ENCODE measurements at places on chromosomes 5 and 9.

DNA sequence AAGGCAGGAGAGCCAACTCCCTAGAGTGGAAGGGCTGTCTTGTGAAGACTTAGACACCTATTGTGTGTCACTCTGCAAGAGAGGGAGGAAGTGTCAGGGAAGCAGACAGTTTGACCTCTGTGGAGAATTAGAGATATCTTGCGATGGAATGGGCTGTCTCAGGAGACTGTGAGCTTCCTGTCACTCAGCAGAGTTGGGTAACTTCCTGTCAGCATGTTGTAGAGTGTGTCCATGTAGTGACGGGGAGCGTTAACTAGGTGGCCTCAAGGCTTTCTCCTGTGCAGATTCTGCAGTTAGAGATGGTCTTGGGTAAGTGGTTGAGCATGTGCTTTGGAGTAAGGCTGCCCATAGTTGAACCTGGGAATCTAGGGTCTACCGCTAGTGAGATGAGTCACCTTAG, 136.5 kb downstream of the KIF4B start:
- H3K27me3 ChIP-seq: no peaks in the 10 kb centered on the region
- no peak for DNase-seq

GRCh38 chr5:68922172-68922987, 171.4 kb upstream of the SLC30A5 start:
- no peaks in the 10 kb centered on the region for H3K27me3 ChIP-seq
- no peak overlapping the region for H3K27ac ChIP-seq

DNA sequence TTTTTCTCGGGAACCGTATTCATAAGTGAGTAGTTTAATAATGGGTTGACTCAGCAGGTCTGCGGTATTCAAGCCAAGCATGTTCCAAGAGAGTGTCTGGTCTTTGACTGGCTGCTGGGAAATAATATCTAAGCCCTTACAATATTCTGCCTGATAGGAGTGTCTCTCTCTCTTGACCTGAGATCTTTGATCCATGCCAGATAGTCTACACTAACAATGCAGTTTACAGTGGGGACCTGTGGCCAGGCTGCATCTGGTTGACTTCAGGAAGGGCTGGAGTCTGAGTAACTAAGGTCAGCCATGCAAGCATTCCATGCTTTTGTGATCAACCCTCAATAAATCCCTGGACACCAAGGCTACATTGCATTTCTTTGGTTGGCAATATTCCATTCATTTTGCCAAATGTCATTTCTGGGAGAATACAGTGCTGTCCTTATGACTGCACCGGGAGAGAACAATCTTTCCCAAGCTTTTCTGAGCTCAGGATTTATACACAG, 195.5 kb downstream of the SEMA5A start:
- no peaks in the 10 kb centered on the region for H3K27me3 ChIP-seq
- H3K36me3 ChIP-seq: no peaks in the 10 kb centered on the region
- DNase-seq: no peak

GRCh38 chr9:15635752-15636151, 82.9 kb downstream of the CCDC171 start:
- H3K4me3 ChIP-seq: no peak overlapping the region
- no peak overlapping the region for H3K27ac ChIP-seq
- no peaks in the 10 kb centered on the region for H3K4me1 ChIP-seq

- no peaks in the 10 kb centered on the region for H3K27me3 ChIP-seq
- peak within 1 kb of the TSS; percentile 97 for H3K4me3 ChIP-seq
- H3K27ac ChIP-seq: peak within 1 kb of the TSS; percentile 87
- DNase-seq: peak; percentile 76
- peaks cover 32% of the 10 kb centered on the region for H3K4me1 ChIP-seq
Observed at GRCh38 chr5:43602461-43603343, at the start of gene NNT. Gene NNT (plus strand): TSS chr5:43603180. CDS start chr5:43609196, 6,016 bp downstream.

GRCh38 chr5:114726131-114726530, 364.3 kb downstream of the KCNN2 start:
- H3K36me3 ChIP-seq: no peaks in the 10 kb centered on the region
- no peak for DNase-seq
- H3K27ac ChIP-seq: no peak overlapping the region
- no peaks in the 10 kb centered on the region for H3K4me1 ChIP-seq

DNA sequence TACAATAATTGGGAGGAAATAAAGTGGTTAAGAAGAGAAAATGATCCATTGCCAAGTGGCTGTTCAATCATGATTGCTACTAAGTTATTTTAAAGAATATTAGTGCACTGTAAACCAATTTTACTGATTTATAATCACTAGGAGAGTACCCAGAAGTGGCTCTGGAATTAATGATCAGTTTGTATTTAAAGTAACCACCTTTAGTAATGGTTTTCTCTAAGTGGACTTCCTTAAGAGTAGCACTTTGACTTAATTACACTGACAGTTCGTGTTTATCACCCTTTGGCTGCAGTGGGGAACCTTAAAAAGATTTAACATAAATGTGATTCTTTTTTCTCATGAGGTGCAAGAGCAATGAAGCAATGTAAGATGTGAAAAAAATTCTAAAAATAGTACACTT, 310.8 kb downstream of the CDH12 start:
- no peaks in the 10 kb centered on the region for H3K4me1 ChIP-seq
- no peaks in the 10 kb centered on the region for H3K27me3 ChIP-seq
- no peak for DNase-seq

- no peak overlapping the region for H3K4me3 ChIP-seq
- no peaks in the 10 kb centered on the region for H3K27me3 ChIP-seq
- H3K27ac ChIP-seq: no peak overlapping the region
- DNase-seq: no peak
- no peaks in the 10 kb centered on the region for H3K4me1 ChIP-seq
- H3K36me3 ChIP-seq: peaks cover 6% of the 10 kb centered on the region
Observed at GRCh38 chr5:119515192-119515591, 62.9 kb downstream of the HSD17B4 start.

GRCh38 chr5:141760193-141760592, 78.2 kb upstream of the ARAP3 start:
- no peaks in the 10 kb centered on the region for H3K36me3 ChIP-seq
- no peak overlapping the region for H3K4me3 ChIP-seq
- DNase-seq: no peak
- no peaks in the 10 kb centered on the region for H3K4me1 ChIP-seq
- no peak overlapping the region for H3K27ac ChIP-seq

DNA sequence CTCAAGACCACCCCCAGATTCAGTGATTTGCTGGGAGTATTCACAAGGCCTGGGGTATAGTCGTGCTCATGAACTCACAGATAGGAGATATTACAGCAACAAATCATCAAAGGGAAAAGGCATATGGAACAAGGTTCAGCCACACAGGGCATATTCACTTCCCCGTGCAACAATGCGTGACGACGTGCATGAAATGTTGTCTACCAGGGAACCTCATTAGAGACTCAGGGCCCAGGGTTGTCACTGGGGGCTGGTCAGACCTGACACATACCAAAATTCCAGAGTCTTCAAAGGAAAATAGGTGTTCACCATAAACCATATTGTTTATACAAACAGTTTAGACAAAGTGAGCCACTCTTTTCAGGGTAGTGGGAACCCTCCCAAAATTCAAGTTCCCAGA, 212.4 kb downstream of the RFK start:
- H3K27ac ChIP-seq: no peak overlapping the region
- no peak for DNase-seq
- no peaks in the 10 kb centered on the region for H3K27me3 ChIP-seq
- H3K4me1 ChIP-seq: no peaks in the 10 kb centered on the region
- no peaks in the 10 kb centered on the region for H3K36me3 ChIP-seq
- H3K4me3 ChIP-seq: no peak overlapping the region

DNA sequence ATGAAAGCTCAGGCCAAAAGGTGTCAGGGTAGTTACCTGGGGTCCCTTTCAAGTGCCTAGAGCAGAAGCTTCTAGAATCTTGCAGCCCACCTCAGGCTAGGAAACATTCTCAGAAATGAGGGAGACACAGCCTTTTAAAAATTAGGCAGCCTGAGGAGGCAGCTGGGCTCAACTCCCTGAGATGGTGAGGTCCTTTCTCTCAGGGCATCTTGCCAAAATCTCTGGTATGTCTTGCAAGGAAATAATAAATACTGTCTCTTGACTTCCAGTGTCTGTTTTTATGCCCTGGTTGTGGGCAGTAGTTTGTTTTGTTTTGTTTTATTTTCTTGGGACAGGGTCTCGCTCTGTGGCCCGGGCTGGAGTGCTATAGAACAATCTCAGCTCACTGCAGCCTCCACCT, 100.9 kb upstream of the APC start:
- H3K27ac ChIP-seq: no peak overlapping the region
- no peaks in the 10 kb centered on the region for H3K27me3 ChIP-seq
- H3K4me1 ChIP-seq: no peaks in the 10 kb centered on the region

DNA sequence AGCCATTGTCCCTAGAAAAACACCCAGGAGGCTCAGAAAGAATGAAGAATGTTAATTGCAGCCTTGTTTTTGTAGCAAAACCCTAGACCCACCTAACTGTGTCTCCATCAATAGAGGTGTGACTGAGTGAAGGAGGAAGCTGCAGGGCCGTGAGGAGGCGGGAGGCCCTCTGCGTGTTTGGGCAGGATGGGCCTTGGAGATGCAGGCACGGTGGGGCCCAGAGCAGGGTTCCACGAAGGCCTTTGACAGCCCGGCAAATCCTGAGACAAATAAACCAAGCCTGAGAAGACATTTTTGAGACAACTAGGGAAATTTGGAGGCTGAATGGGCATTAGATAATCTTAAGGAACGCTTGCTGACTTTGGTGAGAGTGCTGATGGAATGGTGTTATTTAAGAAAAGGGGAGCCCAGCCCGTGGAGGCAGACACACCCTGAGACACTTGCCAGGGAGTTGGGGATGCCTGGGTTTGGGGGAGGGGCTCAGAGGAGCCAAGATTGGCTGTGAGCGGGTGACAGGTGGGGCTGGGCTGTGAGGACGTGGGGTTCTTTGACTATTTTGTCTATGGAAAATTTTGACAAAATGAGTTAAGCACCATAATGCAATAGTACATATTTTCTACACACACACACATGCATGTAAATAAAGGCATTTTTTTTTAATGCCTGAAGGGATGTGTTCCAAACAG, 48.8 kb downstream of the BARX1 start:
- no peak overlapping the region for H3K4me3 ChIP-seq
- H3K4me1 ChIP-seq: no peaks in the 10 kb centered on the region
- H3K27ac ChIP-seq: no peak overlapping the region
- H3K36me3 ChIP-seq: no peaks in the 10 kb centered on the region

GRCh38 chr5:25850581-25850980, 1187.8 kb downstream of the CDH9 start:
- H3K36me3 ChIP-seq: no peaks in the 10 kb centered on the region
- DNase-seq: no peak
- no peak overlapping the region for H3K27ac ChIP-seq
- H3K4me3 ChIP-seq: no peak overlapping the region
- H3K27me3 ChIP-seq: no peaks in the 10 kb centered on the region
- no peaks in the 10 kb centered on the region for H3K4me1 ChIP-seq

DNA sequence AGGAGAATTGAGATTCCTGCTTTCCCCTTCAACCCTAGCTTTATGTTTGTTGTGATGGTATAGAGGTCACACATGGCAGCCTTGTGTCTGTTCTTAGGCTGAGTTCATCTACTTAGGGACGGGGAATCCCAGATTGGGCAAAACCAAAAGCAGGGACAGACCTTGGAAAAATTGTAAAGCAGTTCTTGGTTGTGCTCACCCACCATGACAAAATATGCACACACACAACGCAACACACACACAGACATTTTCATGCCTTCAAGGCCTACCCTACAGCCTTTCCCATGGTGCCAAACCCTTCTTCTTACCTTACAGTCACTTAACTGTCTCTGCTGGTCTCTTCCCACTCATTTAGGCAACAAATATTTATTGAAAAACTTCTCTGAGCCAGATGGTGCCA, 14.8 kb downstream of the PCDHGC5 start:
- no peaks in the 10 kb centered on the region for H3K4me1 ChIP-seq
- no peaks in the 10 kb centered on the region for H3K36me3 ChIP-seq
- DNase-seq: no peak
- H3K27me3 ChIP-seq: no peaks in the 10 kb centered on the region
- H3K27ac ChIP-seq: no peak overlapping the region

DNA sequence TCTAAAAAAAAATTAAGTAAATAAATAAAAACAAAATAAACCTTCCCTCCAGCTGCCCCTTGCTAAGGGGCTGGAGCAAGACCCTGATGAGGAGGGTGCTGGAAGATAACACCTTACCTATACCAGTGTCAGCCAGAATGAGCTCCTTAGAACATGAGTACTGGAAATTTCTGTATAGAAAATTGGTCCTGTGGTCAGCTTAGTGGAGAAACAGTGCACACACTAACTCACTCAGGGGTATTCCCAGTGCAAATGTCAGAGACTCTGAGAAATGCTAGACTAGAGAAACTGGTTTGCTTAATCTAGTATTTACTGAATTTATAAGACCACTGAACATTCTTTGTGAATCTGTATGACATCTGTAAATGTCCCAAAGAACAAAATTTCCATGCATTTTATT, 62.1 kb upstream of the CTXN3 start:
- no peaks in the 10 kb centered on the region for H3K4me1 ChIP-seq
- no peak overlapping the region for H3K27ac ChIP-seq
- H3K27me3 ChIP-seq: no peaks in the 10 kb centered on the region
- no peaks in the 10 kb centered on the region for H3K36me3 ChIP-seq
- DNase-seq: no peak

- H3K4me3 ChIP-seq: no peak overlapping the region
- DNase-seq: no peak
- H3K4me1 ChIP-seq: no peaks in the 10 kb centered on the region
- no peaks in the 10 kb centered on the region for H3K27me3 ChIP-seq
- no peaks in the 10 kb centered on the region for H3K36me3 ChIP-seq
Observed at GRCh38 chr9:94199776-94200175, 59.3 kb upstream of the ZNF169 start.

DNA sequence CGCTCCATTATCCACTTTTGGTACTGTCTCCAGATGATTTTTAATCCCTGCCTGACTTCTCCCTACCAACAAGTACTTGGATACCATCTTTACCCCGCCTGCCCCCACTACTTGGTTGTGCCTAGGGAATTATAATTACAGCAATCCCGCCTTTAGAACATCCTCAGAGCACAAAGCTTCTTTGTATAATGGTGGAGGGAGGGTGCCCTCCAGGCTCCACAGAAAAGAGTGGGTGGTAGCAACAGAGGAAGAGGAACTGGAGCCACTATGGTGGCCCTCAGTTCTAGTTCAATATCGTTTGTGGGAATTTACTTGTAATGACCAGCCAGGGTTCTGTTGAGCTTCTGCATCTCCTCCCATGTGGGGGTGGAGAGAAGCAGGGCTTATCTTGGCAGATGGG, 79.0 kb upstream of the RNF38 start:
- H3K27me3 ChIP-seq: no peaks in the 10 kb centered on the region
- H3K27ac ChIP-seq: no peak overlapping the region
- no peak for DNase-seq
- H3K36me3 ChIP-seq: no peaks in the 10 kb centered on the region

DNA sequence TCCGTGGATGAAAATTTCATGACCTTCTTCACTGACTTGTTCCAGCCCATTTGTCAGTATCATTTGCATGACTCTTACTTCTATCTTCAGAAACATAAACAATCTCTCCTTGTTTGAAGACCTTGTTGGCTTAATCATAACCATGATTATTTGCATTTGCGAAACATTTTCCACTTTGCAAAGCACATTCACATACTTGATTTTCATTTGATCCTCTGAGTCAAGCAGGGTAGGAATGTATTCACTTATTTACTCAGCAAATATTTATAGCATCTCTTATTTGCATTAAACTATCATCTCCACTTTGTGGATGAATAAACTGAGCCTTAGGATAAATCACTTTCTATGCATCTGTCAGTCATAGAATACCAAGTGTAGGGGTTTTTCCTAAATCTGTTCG, 343.0 kb upstream of the SGCD start:
- H3K4me1 ChIP-seq: no peaks in the 10 kb centered on the region
- no peaks in the 10 kb centered on the region for H3K36me3 ChIP-seq
- no peak overlapping the region for H3K4me3 ChIP-seq
- no peak overlapping the region for H3K27ac ChIP-seq

Measured in CD8-positive, alpha-beta memory T cell (primary cell).